ENCODE measurements at places on chromosomes 6 and 20. TPM values are rescaled to one million over a fixed set of nuclear protein-coding genes. Genes with fewer than 3 reads are reported as not detected.

DNA sequence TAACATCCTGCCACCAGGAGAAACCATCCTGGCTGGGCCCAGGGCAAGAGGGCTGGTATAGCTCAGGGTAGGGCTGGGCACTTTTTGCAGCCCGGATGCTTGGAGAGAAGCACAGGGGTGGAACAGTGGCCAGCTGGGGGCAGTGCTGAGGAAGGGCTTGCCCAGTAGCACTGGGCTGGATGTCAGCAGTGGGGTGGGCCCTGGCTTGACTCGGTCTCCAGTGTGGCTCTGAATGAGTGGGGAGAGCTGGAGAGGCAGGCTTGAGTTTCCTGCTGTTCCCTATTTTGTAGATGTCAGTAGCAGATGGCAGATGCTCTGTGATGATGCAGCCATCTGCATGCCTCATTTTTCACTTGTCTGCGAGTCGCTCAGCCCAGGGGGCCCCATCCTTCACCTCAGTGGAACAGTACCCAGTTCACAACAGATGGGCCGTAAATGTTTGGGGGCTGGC, 56.3 kb upstream of the TULP1 start:
- DNase-seq, result peak; percentile 82

DNA sequence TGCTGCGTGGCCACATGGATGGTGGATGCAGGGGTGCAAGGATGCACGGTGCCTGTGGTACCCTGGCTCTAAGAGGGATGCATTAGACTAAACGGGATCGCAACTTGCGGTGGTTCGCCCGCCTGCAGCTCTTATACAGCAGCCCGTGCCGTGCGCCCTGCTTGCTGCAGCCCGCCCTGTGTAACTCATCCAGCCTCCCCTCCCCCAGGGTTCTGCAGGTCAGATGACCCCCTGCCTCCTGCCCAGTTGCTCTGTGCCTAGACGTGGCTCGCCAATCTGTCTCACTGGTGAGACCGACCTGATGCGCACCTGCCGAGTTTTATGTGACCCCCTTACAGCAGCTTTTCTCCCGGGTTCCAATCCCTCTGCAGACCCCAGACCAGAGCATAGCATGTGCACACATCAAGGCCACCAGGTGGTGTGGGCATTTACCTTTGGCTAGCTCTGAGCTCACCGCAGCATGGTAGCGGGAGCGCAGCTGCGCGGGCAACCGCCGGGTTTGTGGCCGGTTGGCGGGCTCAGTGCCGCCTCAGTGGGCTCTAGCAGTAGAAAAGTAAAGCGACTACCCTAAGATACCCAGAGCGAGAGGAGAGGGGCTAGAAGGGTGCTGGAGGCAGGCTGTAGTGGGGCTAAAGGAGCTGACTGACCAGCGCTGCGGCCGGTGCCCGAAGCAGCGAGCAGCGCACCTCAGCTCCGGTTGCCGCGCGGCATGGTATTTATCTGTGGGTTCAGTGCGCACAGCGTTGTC, 693 bp upstream of the GNAS-AS1 start:
- no peak for DNase-seq

DNA sequence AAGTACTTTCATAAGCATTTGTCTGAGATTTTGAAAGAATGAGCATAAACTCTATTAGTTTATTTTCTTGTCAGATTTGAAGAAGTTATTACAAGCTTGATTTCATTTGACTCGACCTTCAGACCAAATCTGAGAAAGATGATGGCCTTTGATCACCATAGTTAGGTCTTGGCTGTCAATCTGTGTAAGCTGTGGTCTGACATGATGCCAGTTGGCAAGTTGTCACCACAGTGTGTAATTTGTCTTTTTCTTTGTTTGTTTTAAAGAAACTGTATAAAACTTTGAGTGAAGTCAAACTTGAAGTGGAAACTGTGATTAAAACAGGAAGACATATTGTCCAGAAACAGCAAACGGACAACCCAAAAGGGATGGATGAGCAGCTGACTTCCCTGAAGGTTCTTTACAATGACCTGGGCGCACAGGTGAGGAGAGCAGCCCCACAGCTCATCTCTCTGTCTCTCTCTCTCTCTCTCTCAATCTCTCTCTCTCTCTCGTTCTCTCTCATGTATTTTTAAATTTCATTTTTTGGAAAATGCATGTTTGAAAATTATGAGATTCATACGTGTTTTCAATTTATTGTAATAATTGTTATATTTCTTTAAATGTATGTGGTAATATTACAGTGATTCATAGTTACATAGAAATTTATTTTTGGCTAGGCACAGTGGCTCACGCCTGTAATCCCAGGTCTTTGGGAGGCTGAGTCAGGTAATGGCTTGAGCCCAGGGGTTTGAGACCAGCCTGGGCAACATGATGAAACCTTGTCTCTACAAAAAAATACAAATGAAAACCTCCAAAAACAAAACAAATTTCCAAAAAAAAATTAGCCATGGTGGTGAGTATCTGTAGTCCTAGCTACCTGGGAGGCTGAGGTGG, 208.1 kb downstream of the UTRN start:
- DNase-seq, result no peak

The SLC13A3 gene
- 0.30 TPM for total RNA-seq

The POM121L2 gene
- total RNA-seq, result not detected

- no peak for DNase-seq
Measured at GRCh38 chr20:9354579-9354978, 159.8 kb upstream of the LAMP5 start.

The CDC40 gene
- 15.0 TPM for total RNA-seq

- DNase-seq, result no peak
Measured at GRCh38 chr6:152846825-152847224, 96.2 kb downstream of the VIP start.

DNA sequence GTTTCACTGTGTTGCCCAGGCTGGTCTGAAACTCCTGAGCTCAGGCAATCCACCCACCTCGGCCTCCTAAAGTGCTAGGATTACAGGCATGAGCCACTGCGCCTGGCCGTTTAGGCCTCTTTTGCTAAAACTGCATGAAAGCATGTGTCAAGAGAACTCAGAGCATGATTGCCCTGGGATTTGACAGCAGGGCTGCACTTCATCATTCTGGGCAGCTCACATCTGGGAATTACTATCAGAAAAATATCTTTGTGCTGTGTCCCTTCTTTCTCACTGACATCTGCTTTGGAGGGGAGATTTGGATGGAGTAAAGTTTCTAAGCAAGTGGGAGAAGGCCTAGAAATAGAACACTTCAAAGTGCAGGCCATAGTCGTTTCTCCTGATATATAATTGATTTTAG, 59.6 kb upstream of the EIF2S2 start:
- DNase-seq, result no peak

GRCh38 chr6:28764014-28764723, 159.6 kb downstream of the TRIM27 start:
- no peak for DNase-seq

The PRND gene
- not detected for total RNA-seq

DNA sequence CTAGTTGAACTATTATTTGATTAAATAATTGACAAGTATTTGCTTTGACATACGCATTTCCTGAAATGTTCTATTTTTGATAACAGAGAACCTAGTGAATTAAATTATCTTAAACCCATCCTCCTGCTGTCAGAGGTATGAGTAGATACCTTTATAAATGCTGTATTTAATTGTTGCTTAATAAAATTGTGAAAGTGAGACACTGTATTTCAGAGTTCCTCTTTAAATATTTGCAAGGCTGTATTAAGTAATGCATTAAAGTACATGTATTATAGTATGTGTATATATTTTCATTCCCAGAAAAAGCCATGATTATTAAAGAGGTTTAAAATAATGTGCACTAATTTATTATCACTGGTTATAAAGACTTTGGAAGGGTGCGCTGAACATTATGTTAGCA, 483.8 kb downstream of the TFAP2B start:
- DNase-seq, result no peak

GRCh38 chr20:36493801-36494114, 47.6 kb upstream of the MYL9 start:
- peak; percentile 85 for DNase-seq

The CD83 gene
- total RNA-seq, result 1.6 TPM

The SERINC3 gene
- total RNA-seq, result 84.4 TPM

DNA sequence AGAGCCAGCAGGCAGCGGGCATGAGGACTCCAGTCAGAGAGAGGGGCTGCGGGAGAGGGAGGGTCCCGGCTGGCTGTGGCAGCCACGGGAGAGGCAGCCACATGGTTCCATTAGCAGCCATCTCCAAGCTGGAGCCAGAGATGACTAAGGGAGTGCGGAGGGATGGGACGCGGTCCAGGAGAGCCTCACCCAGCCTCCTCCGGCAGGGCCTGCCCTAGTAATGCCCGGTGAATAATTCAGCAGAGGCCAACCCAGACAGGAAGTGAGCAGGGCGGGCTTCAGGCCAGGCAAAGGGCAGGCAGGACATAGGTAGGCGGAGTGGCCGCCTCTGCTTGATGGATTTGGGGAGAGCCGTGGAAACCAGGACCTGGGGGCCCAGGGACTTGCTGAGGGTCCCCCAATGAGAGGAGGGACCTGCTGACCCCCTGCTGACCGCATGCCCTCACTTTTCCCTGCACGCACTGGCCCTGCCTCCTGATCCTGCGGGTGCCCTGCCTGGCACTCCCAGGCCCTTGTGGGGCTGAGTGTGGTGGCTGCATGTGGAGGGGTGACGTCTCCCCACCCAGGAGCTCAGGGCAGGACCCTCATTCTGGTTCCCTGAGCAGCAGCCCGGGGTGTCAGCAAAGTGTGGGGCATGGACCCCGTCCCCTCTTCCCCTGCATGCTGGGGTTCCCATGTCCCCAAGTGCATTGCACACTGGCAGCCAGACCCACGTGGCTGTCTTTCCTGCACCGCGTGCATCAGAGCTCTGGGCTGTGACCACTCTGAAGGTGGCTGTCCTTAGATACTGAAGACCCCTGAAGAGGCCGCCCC, 51.8 kb upstream of the SLCO4A1 start:
- DNase-seq, result peak; percentile 61

DNA sequence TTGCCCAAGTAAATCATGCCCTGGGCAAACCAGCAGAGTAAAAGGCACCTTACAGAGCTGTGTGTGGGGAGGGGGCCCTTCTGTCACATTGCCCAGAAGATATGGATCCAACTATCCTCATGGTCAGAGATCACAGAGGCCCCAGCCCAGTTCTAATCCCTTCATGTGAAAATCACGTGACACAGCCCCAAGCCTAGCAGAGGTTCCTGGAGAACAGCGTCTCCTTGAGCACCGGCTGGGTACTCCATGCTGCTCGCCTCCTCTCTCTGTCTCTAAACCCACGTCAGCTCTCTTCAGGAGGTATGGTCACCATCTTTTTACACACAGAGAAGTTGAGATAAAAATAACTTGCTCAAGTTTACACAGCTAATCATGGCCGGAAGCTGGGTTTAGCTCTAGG, 230.2 kb downstream of the ANKRD60 start:
- DNase-seq, result no peak

- no peak for DNase-seq
Measured at GRCh38 chr6:139429580-139430145, 55.2 kb upstream of the CITED2 start.
